ENCODE measurements at places on chromosomes 1 and 21.
A peak's percentile ranks its signal among the peaks of the same experiment; 100 is the strongest.

DNA sequence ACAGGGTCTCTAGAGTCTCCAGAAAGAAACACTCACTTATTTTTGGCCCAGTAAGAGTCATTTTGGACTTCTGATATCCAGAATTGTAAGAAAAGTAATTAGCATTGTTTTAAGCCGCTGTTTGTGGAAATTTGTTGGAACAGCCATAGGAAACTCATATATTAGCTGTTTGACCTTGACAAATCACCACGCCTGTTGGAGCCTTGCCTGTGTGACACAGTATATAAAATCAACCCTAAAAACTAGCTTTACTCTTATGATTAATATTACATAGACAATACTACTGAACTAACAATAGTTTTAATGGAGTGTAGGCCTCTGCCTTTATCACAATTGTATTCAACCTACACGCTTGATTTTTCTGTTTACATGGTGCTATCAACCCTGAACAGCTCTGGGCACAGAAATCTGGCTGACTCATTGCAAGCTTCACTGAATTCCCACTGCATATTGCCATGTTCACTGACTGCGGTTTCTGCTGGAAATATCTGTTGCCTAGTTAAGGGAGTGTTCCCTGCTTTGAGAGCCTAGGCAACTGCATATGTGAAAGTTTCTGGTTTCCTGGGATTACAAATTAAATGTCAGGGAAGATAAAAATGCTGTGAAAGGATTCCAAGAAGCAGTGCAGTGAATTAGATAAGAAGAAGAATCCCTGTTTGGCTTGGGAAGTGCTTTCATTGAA, 419.5 kb upstream of the DEPDC1 start:
- peak; percentile 27 for DNase-seq

DNA sequence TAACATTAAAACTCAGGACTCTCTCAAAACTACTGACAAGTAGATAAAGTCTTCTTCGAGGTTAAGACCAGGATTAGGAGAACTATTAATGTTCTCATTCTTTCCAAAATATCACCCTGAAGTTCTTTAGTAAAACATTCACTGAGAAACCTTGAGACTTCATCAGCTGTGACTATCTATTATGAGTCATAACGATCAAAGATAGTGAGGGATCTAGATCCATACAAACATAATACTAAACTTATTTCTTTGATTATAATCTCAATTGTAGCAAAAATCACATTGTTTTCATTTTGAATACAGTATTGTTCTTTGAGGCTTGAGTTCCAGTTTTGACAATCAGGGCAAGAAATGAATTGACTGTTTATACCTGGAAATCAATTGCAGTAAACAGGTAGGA, 11.1 kb downstream of the PYHIN1 start:
- no peak for DNase-seq

GRCh38 chr1:164914208-164914607, 355.2 kb downstream of the PBX1 start:
- DNase-seq = no peak

DNA sequence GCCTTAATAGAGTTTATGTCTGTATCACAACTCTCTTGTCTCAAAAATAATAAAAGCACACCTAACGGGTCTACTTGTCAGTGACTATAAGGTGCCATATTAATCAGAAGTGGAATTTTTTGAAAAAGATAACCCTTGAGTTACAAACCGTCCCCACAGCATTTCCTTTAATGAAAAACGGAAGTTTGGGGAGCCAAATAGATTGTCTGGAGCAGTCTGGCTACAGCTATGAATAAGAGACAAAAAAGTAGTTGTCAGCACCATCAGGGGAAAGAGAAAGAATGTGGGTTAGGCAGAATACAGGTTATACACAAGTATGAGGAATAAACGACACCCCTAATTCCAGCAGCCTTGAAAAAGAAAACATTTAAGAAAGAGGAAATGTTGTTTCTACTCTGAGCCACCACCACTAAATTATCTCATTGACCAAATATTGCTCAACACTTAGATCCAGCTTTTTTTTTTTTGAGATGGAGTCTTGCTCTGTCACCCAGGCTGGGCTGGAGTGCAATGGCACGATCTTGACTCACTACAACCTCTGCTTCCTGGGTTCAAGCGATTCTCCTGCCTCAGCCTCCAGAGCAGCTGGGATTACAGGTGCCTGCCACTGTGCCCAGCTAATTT, 29.4 kb upstream of the USP24 start:
- no peak for DNase-seq

GRCh38 chr1:109208394-109208793, 5.3 kb upstream of the SARS1 start:
- DNase-seq = peak; percentile 44

DNA sequence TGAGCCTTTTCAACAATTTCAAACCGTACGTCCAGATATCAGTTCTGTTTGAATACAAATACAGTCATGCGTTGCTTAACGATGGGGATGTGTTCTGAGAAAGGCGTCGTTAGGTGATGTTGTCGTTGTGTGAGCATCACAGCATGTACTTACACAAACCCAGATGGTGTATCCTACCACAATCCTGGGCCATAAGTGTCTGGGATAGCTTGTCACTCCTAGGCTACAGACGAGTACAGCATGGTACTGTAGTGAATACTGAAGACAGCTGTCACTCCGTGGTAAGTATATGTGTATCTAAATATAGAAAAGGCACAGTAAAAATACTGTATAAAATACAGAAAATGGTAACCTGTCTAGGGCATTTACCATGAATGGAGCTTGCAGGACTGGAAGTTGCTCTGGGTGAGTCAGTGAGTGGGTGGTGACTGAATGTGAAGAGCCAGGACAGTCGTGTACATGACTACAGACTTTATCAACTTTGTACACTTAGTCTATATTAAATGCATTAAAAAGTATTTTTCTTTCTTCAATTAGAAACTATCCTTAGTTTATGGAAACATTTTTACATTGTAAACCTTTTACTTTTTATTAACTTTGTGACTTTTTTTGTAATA, 10.5 kb upstream of the OR2W3 start:
- no peak for DNase-seq

DNA sequence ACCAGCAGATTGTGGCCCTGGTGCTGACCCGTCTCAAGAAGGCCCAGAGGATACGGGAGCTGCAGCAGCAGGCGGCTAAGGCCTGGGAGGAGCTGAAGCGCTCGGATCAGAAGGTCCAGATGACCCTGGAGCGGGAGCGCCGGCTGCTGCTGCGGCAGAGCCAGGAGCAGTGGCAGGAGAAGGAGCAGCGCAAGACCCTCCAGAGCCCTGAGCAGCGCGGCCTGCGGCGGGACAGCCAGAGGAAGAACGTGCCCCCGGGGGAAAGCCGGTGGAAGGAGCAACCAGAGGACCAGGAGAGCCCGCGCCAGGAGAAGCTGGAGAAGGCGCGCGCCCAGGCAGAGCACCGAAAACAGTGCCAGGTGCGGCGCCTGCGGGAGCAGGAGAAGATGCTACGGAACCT, 1.0 kb downstream of the CCDC185 start:
- no peak for DNase-seq

DNA sequence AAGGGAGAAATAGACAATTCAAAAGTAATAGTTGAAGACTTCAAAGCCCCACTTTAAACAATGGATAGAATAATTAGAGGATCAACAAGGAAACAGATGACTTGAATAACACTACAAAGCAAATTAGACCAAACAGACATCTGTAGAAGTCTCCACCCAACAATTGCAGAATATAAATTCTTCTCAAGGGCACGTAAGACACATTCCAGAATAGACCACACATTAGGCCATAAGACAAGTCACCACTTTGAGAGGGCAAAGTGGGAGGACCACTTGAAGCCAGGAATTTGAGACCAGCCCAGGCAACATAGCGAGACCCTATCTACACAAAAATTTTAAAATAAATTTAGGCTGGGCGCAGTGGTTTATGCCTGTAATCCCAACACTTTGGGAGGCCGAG, 20.5 kb upstream of the RNF186 start:
- DNase-seq = no peak

DNA sequence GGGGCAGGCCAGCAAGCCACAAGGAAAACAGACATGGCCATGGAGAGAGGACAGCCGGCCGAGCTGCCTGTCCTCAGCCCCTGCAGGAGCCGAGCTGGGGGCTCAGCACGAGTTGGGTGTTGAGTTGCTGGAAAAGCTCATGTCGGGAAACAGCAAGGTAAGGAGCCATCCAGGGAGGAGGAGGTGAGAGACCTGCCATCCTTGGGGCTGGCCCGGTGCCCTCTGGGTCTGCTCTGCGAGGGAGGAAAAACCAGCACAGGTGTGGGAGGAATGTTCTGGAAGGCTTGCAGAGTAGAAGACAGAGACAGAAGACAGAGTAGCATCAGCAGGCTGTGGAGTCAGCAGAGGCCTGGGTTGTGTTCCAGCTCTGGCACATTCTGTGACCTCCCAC, 548.8 kb downstream of the PTPRU start:
- DNase-seq = no peak

GRCh38 chr1:15621975-15622374, 4.7 kb downstream of the DDI2 start:
- no peak for DNase-seq

- DNase-seq = no peak
Measured at GRCh38 chr1:76340056-76340455, 265.5 kb downstream of the ST6GALNAC3 start.
